ENCODE measurements at places on chromosomes 6 and 20.

- DNase-seq = no peak
Measured at GRCh38 chr6:45949256-45949655, 66.4 kb downstream of the CLIC5 start.

DNA sequence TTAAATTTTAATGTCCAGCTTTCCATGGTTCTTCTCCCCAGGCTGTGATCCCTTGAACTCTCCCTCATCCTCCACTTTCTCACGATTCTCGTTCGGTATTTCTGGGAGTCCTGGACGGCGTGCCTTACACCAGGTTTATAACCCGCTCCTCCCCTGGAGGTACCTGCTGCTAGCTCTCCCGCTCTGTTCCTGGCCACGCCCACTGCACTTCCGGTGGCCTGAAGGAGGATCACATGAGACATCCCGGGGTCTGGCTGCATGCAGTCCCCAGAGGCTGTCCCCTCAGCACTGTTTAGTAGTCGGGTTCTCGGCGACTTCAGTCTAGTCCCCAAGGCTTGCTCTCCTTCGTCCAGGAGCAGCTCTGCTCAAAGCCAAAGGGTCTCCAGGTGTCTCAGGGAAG, 28.4 kb upstream of the GCLC start:
- no peak for DNase-seq

GRCh38 chr20:1784586-1784985, 110.6 kb upstream of the SIRPA start:
- DNase-seq = no peak

DNA sequence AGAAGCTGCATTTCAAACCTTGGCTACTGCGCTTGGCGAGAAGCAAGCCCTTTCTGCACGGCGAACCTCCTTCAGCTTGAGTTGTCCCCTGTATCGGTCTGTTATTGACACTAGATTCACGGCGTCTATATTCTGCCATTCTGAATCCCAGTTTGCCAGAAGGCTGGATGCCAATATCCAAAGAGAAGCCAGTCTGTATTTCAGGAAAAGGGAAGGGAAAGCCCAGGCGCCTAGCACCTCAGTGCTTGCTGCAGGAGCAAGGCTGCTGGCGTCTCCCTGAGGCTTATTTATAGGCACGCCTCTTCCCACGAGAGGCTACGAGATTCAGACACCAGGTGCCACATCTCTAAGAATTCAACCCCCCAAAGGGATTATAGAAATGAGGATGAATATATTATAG, 89.6 kb upstream of the CDH4 start:
- no peak for DNase-seq

- peak; percentile 11 for DNase-seq
Measured at GRCh38 chr6:1062786-1063545, 248.9 kb upstream of the FOXQ1 start.

- DNase-seq = no peak
Measured at GRCh38 chr6:40506954-40507353, 80.2 kb downstream of the LRFN2 start.

DNA sequence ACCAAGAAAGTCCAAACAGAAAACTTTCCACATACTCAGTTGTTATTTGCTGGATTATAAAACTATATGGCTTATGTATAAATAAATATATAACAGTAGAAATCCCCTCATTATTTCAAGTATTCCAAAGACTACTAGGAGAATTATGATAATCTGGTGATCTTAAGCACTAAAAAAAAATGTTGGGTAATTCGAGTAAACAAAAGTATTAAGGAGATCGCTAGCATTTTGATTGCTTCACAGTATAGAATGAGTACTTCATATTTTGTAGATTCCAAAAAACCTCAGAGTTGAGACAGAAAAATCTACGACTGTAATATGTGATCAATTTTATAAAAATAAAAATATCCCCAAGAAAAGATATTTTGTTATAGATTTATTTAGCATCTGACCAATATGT, 236.4 kb upstream of the TENT5A start:
- no peak for DNase-seq

DNA sequence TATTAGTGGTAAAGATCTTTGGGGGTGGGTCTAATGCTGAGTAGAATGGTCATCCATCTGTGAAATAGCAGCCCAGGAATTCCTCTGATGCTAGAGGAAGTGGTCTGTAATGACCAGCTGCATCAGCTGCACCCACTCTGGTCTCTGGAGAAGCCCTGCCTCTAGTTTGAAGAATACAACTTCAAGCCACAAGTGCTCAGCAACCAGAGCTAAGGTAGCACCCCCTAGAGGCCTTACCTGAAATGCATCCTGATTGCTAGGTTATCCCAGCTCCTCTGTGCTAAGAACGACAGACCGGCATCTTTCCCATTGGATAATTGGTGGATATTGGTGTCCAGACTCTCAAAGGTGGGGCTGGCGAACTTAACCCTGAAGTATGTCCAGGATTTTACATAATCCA, 58.2 kb downstream of the DNAH8 start:
- no peak for DNase-seq

DNA sequence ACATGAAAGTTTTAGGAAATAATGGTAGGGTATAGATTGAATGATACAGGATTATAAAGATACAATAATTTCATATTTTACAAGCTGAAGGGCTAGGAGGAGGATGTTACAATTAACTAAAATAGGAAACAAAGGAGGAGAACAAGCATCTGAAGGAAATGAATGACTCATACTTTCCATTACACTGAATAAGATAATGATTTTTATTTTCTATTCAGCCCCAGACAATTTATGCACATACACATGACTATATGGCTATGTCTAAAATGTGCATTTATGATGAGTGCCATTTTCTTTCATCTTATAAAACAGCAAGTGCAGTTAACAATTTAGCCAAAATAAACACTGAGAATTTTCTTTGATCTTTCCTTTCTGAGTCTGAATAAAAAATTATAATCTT, 994.6 kb upstream of the ADGRB3 start:
- DNase-seq = no peak

DNA sequence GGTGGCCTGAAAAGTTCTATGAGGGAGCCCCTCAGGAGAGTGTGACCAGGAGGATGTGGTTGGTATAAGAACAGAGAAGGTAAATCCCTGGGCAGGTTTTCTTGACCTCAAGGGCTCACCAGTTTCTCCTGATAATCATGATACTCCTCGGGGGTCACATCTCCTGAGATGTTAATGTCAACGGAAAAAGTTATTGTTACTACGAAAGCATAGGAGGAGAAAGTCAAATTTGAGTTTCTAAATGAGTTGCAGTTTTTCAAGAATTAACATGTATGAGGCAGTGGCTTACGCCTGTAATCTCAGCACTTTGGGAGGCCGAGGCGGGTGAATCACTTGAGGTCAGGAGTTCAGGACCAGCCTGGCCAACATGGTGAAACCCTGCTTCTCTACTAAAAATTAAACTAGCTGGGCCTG, 23.4 kb downstream of the MGME1 start:
- no peak for DNase-seq

DNA sequence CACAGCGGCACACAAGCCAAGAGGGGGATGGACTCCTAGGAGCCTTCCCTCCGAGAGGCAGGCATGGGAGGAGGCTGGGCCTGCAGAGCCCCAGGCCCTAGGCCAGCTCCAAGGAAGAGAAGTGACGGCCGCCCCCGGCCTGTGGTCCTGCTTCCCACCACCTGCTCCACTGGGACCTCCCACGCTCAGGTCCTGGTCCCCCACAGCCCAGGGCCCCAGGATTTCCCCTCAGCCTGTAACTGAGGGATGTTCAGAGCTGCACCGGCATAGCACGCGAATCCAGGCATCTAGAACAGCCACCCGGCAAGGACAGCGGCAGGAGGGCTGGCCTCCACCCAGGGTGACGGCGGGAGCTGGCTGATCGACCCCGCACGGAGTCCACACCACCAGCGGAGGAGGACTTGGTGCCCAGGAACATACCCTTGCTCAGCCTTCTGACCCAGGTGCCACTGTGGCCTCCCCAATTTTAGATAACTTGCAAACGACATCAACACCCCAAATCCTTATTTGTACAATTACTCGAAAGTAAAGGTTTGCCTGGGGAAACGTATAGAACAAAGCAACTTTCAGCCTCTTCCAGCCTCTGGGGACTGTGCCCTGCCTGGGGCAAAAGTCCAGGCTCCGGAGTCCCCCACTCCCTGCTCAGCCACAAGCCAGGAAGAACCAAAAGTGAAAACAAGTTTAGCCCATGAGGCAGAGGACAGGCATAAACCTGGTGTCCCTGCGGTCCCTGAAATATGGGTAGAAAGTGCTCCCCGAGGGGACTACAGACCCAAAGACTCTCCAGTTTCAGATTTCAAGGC, 3.5 kb downstream of the GATA5 start:
- DNase-seq = no peak

DNA sequence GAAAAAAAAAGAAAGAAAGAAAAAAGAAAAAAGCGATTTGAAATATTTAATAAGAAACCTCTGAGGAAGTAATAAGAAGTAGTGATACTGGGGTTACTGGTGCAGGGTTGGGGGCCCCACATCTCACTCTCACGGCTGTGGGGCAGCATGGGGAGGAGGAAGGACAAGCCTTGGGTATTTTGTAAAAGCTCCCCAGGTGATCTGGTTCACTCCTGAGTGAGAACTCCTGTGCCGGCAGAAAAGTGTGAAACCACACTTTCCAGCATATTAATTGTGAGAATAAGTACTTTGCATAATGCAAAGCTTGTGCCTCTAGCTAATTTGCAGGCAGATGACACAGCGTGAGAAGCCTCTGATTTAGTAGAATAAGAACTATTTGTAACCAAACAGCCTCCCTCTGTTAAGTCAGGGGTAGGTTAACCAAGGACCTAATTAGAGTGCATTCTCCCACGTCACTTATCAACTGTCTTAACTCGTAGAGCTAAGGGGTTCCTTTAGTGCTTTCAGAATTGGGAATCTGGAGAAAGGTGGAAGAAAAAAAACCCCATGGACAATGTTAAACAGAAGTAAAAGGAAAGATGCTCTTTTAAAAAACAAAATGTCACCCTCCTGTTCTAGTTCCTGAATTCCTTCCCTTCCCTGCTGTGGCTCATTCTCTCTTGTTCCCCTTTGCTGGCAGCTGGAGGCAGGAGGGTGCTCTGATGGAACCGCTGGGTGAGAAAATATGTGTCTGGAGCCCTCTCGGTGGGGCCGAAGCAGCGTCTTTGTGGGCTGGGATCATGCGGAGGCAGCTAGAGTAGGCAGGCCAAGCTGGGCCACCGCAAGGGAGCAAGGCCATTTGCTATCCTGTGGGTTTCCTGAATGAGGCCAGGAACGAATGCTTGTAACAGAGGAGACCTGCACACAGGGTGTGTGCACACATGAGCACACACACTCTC, 108.7 kb downstream of the FYN start:
- no peak for DNase-seq

DNA sequence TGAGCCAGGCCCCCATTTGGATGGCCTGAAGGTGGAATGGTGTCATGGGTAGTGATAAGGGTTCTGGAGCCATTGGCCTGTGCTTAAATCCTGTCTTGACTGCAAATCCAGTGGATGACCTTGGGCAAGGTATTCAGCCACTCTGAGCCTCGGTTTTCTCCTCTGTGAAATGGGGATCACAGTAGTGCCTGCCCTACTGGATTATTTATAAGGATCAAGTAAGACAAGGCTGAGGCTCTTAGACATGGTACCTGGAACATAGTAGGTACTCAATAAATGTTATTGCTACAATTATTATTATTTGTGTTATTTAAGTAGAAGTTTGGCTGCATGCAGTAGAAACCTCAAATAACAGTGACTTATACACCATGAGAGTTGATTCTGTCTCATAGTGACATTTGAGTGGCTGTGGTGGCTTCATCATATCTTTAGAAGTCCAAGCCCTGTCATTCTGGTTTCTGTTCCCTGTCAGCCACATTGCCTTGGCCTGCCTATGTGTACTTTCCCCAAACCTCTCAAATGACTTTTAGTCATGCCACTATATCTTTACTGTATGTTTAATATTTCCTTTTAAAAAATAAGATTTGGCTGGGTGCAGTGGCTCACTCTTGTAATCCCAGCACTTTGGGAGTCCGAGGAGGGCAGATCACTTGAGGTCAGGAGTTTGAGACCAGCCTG, 37.6 kb upstream of the CHMP4B start:
- DNase-seq = no peak

DNA sequence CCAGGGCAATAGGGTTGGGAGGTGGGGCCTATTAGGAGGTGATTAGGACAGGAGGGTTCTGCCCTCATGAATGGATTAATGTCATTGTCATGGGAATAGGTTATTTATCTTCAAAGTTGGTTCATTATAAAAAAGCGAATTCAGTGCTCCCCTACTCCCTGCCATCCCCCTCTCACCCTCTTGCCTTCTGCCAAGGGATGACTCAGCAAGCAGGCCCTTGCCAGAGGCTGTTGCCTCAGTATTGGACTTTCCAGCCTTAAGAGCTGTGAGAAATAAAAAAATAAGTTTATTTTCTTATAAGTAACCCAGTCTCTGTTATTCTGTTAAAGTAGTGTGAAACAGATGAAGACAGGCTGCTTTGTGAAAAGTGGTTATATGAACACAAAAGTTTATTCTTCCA, 381.1 kb upstream of the ZFP64 start:
- DNase-seq = no peak

DNA sequence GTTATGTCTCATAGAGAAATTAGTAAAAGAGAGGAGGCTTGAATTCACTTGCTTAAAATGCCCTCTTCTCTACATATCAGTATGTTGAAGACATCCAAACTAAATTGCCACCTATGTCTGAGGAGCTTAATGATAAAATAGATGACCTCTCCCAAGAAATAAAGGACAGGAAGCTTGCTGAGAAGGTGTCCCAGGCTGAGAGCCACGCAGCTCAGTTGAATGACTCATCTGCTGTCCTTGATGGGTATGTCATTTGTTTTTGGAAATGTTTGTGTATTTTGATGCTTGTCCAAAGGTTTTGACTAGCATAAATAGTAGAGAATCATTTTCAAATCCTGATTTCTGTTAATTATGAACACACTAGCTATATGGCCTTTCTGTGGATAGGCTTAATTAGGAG, 307.7 kb downstream of the ARHGAP18 start:
- DNase-seq = no peak

DNA sequence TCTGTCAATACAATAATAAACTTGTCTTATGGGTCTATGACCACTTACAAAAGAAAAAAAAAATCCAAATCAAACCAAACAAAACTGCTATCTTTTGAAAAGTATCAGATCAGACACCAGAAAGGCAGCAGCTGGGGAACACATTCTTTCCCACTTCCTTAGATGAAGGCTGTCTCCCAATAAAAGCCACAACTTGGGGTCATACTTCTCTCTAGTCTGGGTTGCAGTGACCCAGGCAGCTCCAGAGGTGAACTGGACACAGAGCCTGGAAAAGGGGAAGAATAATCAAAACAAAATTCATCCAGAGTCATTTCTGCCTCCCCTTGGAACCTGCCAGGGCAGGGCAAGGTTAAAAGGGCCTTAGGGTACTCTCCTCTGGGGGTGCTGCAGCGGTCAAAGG, 19.1 kb downstream of the ATXN1 start:
- no peak for DNase-seq

DNA sequence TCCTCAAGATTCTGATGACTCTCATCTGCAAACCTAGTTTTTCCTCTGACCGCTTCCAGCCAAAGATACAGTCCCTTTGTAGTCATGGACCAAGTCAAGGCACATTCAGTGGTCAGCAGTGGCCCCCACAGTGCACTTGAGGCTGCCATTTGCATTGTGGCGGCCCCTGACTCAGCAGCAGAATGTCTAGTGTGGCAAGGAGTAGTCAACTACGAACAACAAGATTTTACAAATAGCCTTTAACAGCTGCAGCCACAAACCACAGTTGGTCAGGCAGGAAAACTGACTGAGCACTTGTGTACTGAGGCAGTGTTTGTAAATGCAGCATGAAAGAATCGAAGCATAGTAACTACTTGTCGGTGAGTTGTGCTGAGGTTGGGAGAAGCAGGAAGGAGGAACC, 49.6 kb downstream of the SLC2A12 start:
- DNase-seq = no peak

Measured in AG08395 (cell line).